Memory B cell (primary cell): ENCODE measurements at places on chromosomes 2 and 18.

GRCh38 chr2:159042115-159042850, 73.8 kb downstream of the TANC1 start:
- DNase-seq = no peak

DNA sequence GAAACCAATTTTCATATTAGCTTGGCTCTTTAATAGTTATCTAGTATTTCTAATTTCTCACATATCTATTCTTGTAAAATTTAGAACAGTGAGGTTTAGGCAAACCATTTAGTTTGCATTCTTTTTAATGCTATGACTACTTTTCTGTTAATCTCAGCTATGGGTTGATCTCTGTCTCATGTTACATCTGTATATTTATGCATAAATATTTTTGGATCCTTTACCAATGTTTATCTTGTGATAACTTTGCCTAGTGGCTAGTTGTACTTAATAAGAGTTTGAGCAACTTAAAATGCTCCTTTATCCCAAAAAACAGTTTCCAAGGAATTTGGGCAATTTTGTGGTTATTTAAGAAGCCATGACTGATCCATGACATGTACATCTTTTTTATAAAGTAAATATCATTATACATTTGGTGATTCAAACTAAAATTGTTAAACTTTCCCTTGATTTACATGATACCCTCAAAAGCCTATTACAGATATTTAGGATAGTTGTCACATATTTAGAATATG, 86.3 kb downstream of the R3HDM1 start:
- no peak for DNase-seq

GRCh38 chr2:58204195-58204959, 36.7 kb downstream of the FANCL start:
- DNase-seq = no peak

- no peak for DNase-seq
Observed at GRCh38 chr2:213710164-213710563, 425.9 kb downstream of the SPAG16 start.

- no peak for DNase-seq
Observed at GRCh38 chr2:11602563-11603204, 67.3 kb downstream of the NTSR2 start.

GRCh38 chr2:196479350-196479749, 160.2 kb upstream of the CCDC150 start:
- no peak for DNase-seq

- no peak for DNase-seq
Observed at GRCh38 chr2:127650041-127650784, 4.3 kb downstream of the GPR17 start.
